Stimulated activated CD8-positive, alpha-beta memory T cell treated with anti-CD3 and anti-CD28 coated beads, Interleukin-15, amount 100 ng/mL, for 24 hours (primary cell): ENCODE measurements at places on chromosomes 4 and X.

GRCh38 chr4:184316821-184317220 is 99.1 kb upstream of the ENPP6 start:
- no peak for DNase-seq

- no peak for DNase-seq
Observed at GRCh38 chrX:47483306-47484268, 565 bp upstream of the ZNF41 start.

GRCh38 chrX:15441464-15441863 is 51.7 kb downstream of the PIR start:
- DNase-seq: no peak

DNA sequence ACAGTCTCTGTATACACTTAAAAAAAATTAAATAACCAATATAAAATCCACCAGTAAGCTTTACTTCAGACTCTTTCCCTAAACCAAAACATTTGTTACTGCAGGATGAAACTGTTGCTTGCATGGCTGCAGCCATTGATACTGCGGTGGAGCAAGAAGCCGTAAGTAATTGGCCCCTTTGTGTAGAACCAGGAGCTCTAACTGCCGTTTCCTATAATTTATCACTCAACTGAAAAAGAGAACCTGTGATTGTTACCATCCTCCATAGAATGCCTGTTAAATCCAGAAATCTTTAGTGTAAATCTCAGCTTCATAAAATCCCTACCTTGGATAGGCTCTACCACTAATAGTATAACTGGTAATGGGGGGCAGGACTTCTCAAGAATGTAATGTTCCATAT is 62.6 kb downstream of the KIF4A start:
- no peak for DNase-seq

DNA sequence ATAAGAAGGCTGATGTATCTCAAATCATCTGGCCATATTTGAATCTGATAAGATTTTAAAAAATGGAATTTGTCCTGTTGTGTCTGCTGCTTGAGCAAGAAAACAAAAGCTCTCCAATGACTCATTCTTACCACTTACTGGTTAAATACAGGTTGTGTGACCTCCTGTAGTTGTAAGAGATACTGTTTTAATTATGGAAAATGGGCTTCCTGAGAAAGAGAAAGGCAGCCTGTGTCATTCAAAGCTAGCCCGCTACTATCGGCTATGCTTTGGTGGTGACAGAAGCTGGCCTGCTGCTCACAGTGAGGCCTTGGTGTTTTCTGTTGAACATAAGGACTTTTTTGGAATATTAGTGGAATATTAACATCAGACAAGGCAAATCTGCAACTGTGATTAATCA is 1722.1 kb upstream of the PCDH10 start:
- no peak for DNase-seq

GRCh38 chrX:3743801-3744439 is 30.5 kb upstream of the PRKX start:
- DNase-seq: no peak

- DNase-seq: no peak
Observed at GRCh38 chr4:138297743-138298405, 55.7 kb upstream of the SLC7A11 start.

DNA sequence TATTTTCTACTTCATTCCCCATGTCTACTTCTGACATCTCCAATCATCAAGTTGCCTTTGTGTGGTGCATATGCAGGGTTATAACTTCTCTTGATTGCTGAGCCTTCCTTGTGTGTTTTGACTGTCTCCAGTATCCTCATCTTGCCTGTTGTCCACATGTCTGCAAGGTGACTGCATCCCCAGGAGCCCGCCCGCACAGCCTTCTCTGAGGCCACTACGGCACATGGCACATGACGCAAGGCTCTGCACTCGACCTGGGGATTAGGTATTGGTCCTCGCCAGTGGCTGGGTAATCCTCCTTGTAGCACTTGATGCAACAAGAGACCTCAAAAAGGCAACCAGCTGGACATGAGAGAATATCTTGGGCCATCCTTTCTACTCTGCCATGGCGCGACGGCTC is 122.6 kb downstream of the SORBS2 start:
- DNase-seq: no peak

DNA sequence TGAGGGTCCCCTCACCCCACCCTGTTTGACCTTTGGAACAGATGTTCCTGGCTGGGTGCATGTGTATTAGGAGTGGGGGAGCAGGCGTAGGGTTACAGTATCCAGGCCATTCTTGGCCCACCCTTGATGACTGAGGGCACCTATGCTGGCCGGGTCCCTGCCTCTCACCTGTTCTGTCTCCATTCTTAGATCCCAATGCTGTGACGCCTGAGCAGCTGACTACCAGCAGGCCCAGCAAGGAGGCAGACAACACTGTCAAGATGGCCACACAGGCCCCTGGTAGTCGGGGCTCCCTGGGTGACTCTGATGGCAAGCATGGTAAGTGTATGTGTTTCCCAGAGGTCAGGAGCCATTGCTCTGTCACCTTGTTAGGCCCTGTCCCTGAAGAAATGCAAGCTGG is 10.9 kb downstream of the EFNB1 start:
- no peak for DNase-seq

DNA sequence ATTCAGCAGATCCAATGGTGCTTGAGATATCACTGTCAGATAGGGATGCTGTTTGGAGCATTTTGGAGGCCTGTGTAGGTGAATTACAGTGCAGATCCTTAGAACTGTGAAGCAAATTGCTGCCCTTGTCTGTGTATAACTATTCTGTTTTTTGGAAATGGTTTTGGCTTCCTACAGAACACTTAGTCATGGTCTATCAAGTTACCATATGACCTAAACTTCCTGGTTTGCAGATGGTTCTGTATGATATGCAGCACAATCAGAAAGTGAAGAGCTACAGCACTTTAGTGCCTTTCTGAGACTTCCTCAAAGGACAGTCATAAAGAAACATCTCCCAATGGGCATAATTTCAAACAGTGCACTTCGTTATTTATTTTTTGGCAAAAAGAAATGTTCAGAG is 688.6 kb downstream of the SH3BGRL start:
- no peak for DNase-seq

GRCh38 chrX:21798677-21799219 is 40.7 kb upstream of the MBTPS2 start:
- DNase-seq: no peak

- peak; percentile 88 for DNase-seq
Observed at GRCh38 chr4:52712251-52713130, 38.7 kb downstream of the ERVMER34-1 start.

GRCh38 chrX:18966624-18967023 is 17.3 kb downstream of the PHKA2 start:
- DNase-seq: no peak

GRCh38 chrX:110454336-110454735 is 95.7 kb downstream of the RTL9 start:
- no peak for DNase-seq

DNA sequence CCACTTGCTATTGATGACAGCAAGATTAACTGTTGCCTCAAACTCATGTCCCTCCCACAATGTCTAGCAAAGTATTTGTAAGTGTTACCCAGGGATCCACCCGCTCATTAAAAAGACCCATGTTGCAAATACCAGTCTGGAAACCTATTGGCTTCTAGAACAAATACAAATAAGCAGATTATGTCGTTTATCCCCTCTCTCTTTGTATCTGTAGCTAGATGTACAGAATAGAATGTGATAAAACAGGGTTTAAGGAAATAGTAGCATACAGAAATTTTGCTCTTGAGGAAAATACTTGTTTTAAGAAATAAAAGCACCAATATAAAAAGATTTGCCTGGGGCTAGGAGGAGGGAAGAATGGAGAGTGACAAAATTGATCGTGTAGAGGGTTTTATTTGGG is 142.7 kb upstream of the ZIC3 start:
- DNase-seq: no peak

DNA sequence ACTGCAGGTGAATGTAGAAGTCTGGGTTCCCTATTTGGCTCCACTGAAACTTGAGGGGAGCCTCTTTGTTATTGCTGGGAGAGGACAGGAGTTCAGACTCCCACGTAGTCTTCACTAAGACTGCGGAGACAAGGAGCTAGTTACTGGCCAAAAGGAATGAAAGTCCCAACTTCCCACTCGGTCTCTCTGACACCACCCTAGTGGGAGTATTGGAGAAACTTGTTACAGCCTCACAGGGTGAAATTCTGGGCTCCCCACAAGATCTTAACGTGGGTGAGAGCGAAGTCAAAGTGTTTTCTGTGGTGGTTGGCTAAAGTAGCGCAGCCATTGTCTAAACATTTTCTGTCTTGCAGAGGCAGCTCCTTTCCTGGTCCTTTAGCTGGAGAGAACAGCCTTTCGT is 13.5 kb downstream of the MYOZ2 start:
- no peak for DNase-seq

GRCh38 chr4:174066611-174067205 is 216.8 kb downstream of the FBXO8 start:
- no peak for DNase-seq

DNA sequence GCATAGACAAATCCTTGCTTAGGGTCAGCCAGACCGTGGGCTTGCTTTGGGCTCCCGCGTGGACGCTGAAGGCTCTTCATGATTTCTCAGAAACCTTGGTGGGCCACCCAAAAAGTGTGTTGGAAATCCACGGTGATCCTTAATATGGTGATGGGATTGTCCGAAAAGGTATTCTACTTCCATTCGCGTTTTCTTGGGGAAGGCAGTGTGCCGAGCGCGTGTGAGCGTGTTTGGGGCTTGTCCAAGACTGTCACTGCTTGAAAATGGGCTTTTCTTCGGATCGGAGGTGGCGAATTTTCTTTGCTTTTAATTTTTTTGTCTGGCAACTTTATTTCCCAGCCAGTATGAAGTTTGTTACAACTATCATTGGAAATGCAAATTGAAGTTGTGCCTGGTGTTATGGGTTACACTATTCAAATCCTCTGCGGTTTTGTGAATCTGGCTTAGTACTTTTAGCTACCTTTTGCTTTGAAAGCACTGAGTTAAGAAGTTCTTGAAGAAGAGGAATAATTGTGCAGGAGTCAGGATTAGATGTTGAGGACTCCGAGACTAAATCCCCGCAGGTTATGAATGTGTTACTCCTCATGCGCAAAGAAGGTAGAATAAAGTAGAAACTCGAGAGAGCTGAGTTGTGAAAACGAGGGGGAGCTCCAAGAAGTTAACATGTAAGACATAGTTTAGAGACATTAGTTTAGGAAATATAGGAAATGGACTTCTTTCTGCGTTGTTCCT is 3.2 kb downstream of the SPRY1 start:
- no peak for DNase-seq

DNA sequence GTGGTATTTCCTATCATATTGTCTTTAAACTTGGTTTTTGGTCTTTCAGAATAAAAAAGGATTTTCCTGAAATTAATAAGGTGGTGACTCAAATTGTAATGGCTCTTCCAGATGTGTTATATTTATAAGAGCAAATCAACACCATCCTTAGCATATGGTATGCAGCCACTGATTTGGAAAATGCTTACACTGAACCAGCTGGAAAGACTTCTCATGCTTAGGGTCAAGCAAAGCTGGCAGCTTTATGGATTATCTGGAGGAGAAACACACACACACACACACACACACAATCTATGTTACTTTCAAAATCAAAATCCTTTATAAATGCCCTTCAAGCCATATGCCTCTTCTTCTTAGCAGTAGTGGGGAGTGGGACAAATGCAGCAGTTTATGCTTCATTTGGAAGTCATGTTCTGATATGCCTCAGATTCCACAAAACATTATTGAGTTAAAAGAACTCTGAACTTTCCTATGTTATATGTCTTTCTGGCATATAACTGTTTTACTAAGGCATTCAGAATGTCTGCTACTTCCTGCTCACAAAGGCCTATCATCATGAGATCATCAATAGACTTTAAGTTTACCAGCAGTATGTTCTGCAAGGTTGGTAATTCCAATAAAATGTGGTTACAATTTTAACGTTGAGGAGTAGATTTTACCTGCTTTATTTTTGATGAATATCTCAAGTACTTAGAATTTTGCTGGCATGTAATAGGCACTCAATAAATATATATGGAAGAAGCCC is 72.9 kb upstream of the PRDM5 start:
- DNase-seq: no peak

DNA sequence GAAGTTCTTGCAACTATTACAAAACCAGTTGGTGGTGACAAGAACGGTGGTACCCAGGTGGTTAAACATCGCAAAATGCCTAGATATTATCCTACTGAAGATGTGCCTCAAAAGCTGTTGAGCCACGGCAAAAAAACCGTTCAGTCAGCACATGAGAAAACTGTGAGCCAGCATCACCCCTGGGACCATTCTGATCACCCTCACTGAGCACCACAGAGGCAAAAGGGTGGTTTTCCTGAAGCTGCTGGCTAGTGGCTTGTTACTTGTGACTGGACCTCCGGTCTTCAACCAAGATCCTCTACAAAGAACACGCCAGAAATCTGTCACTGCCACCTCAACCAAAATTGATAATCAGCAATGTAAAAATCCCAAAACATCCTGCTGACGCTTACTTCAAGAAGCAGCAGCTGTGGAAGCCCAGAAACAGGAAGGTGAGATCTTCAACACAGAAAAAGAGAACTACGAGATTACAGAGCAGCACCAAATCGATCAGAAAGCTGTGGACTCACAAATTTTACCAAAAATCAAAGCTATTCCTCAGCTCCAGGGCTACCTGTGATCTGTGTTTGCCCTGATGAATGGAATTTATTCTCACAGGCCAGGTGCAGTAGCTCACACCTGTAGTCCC is 21.4 kb upstream of the SLC10A6 start:
- DNase-seq: no peak

DNA sequence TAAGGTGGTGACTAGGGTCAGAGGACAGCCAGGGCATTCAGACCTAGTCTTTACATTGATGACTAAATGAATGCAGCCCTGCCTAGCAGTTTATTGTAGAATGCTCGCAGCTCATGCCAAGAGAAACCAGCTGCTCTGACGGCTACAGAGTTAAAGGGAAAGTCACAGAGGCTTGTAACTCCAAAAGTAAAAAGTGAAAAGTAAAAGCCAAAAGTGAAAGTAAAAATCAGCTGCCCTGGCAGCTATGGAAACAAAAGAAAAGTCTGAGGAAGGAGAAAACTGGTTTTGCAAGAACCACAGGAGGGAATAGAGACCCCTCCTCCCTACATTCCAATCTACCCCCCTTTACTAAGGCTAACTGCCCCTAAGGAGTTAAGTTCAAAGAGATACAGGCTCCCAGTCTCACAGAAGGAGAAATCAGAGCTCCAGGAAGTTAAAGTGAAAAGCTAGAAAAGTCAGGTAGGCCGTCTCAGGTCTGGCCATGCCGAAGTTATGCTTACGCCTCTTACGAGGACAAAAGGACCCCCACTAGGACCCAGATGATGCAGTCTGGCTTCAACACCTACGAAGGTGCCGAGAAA is 6.0 kb downstream of the GAGE10 start:
- no peak for DNase-seq

GRCh38 chr4:178344096-178344495 is 901.9 kb upstream of the AGA start:
- DNase-seq: no peak

GRCh38 chr4:169885893-169886292 is 128.1 kb upstream of the HPF1 start:
- DNase-seq: no peak

DNA sequence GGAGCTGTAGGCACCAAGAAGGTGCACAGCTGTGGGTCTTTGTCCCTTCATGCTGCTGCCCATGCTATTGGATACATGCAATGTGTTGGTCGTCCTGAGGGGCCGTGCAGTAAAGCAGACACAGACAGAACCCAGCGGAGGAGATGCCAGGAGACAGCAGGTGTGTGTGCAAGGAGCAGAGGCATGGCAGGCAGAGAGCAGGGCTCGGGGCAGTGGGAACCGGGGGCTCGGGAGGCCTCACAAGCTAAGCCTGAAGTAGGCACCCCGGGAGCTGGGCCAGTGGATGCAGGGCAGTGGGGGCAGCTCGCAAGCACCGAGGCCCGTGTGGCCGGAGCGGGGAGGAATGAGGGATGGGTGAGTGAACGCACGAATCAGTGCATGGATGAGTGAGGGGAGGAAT is 13.2 kb downstream of the HTRA3 start:
- no peak for DNase-seq

GRCh38 chr4:137980641-137981040 is 261.5 kb downstream of the SLC7A11 start:
- no peak for DNase-seq
